ENCODE measurements at places on chromosomes 4 and X. TPM values are rescaled to one million over a fixed set of nuclear protein-coding genes. Genes with fewer than 3 reads are reported as not detected.

DNA sequence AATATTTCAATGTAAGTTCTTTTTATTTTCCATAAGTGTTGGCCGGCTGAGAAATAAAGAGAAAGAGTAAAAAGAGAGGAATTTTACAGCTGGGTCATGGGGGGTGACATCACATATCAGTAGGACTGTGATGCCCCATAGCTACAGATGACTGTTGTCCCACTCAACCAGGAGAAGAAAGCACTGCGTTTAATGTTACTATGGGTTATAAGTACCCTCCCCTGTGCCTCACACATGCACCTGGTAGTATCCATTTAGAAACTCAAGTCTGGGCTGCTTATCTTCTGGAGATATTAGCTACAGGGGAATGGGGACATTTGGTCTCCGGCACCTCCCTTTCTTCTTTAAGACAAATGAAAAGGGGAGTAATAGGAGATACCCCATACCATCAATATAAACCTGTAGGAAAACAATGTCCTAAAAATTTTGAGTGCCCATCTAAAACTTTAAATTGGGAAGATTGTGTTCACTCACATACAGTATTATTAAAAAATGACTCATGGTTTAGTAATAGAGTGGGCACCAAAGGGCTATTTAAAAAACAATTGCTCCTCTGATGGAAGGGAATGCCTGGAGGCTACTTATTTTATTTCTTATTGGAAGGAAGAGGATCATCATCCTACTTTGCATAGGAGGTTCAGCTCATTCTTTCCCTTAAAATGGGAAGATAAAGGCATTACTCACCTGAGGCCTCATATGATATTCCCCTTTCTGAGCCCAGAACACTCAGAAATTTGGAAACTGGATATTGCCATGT lies 18.2 kb downstream of the UGT2B11 start:
- no peak for DNase-seq

DNA sequence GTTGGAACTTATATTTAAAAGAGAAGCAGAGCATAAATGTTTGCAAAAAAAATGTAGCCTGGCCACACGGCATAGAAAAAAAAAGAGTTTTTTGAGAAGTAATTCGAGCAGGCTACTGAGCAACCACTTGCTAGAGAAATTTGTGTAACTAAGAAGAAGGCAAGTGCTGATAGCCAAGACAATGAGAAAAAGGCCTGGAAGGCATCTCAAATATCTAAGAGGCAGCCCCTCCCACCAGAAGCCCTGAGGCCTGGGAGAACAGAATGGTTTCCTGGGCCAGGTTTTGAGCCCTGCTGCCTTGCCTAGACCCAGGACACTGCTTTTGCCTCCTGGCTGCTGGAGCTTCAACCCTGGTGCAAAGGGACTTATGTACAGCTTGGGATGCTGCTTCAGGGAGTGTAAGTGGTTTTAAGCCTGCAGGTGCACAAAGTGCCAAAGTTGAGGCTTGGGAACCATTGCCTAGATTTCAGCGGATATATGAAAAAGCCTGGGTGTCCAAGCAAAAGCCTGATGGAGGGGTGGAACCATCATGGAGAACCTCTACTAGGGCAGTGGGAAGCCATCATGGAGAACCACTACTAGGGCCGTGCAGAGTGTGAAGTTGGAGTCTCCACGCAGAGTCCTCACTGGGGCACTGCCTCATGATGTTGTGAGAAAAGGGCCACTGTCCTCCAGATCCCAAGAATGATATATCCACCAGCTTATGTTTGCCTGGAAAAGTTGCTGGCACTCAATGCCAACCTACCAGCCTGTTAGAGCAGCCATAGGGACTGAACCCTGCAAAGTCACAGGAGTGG lies 9.7 kb downstream of the TECRL start:
- DNase-seq: no peak

- DNase-seq: no peak
These were observed 432.5 kb upstream of the FGF16 start for GRCh38 chrX:77014377-77015372.

DNA sequence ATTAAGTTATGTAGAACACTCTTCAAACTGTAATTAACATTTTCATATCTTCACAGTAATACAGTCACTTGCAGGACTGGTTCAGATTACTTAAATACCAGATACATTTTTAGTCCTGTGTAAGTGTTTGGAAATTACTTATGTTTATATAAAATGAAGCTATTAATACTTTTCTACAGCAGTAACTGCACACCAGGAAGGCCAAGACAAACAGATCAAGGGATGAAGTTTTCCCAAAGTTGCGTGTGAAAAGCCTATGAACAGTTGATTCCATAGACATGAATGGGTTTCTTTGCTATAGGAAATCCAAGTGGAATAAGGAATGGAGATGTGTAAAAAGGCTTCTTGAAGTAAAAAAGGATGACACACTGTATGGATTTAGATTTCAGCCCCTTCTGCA lies 28.9 kb upstream of the DRP2 start:
- DNase-seq: no peak

- no peak for DNase-seq
These were observed 153.2 kb downstream of the GALNTL6 start for GRCh38 chr4:171966356-171966755.

The GPAT3 gene
- total RNA-seq: 13.9 TPM

DNA sequence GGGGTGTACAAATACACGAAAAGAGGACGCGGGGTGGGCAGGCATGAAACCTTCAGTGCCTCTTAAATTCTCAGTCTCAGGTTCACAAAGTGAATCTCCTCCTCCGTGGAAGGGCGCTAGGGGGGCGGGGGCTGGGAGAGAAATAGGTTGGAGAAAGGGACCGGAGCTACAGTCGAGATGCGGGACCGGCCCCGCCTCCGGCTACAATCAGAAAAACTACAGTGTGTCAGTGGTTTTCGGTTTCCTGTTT lies 3.4 kb downstream of the MAML3 start:
- DNase-seq: no peak

The IRAK1 gene
- total RNA-seq: 98.0 TPM

DNA sequence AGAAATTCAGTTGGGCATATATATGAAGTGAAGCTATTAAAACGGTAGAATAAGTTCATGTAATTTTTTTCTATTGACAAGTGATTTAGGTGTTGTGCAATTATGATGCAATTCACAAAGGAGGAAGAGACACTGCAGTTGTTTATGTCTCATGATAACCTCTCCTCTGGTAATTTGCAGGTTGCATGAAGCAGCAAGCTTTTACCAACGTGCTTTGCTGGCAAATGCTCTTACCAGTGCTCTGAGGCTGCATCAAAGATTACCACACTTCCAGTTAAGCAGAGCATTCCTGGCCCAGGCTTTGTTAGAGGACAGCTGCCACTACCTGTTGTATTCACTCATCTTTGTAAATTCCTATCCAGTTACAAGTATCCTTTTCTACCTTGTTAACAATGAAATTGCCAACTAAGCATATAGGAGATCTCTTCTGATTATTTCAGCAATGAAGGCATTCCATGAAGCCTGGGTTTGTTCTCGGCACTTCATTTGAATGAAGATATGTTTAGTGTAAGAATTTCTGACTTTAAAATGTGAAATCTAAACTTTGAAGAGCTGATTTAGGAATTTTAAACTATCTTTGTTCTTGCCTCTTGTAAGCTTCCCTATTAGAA lies 3.9 kb downstream of the TMEM33 start:
- DNase-seq: no peak

GRCh38 chr4:3851881-3852280 lies 85.7 kb downstream of the ADRA2C start:
- DNase-seq: no peak

- DNase-seq: no peak
These were observed 1.2 kb downstream of the DTHD1 start for GRCh38 chr4:36282503-36283030.

DNA sequence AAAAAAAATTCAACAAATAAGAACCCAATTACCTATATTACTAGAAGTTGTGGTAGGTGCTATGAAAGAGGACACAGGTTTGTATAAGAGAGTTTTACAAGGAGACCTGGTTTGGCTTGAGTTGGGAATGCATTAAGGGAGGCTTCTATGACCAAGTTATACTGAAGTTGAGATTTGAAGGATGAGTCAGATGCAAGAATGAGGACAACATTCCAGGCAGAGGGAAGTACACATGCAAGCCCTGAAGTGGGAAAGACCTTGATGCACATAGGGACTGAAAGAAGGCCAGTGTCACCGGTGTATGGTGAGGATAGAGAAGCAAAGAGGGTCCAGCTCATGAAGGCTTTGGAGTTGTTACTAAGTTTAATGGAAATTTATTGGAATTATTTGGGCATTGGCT lies 52.2 kb downstream of the ANK2 start:
- DNase-seq: no peak

The GPR143 gene
- total RNA-seq: 3.1 TPM

- DNase-seq: no peak
These were observed 43.4 kb downstream of the OSTC start for GRCh38 chr4:108693819-108694218.

DNA sequence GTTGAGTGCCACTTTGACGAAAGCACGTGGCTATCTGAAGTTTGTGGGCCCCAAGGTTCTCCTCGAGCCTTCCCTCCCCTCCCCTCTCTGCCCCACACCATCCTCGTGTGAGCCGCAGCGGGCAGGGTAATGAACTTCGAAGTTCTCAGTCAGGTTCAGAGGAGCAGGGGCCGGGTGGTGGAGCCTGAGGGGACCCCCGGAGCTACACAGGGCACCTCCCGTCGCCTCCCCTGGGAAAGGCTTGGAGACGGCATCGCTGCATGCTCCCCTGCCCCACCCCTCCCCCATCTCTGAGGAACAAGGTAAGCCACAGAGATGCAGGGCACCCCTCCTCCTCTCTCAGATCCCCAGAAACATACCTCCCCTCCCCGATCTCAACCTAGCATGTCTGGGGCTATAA lies 2.8 kb upstream of the NKX1-1 start:
- no peak for DNase-seq

GRCh38 chrX:18677161-18677869 lies 5.4 kb upstream of the RS1 start:
- no peak for DNase-seq

The RAB9B gene
- total RNA-seq: 0.35 TPM

- DNase-seq: no peak
These were observed 366.5 kb upstream of the LCORL start for GRCh38 chr4:18388039-18388438.

GRCh38 chrX:22272613-22273012 lies at the start of gene CBLL2:
Gene CBLL2, plus strand, starts transcription at chrX:22272913. Its CDS starts 79 bp downstream, at chrX:22272992.
- DNase-seq: no peak

The DGAT2L6 gene
- total RNA-seq: not detected

The TMSB15B gene
- total RNA-seq: 3.9 TPM

The NPY5R gene
- not detected for total RNA-seq

DNA sequence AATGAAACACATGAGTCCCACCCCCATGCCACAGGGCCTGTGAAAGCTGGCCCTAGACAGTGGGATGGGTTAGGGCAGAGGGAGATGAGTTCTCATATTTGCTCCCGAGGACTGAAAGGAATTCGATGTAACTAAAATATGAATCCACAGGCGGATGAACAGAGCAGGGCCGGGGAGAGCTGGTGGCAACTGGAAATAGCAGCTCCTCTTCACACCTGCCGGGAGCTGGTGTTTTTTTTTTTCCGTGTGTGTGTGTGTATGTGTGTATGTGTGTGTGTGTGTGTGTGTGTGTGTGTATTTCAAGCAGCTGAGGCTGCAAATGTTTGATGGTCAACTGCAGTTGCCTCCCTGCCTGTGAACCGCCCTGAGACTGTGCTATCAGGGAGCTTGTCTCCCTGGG lies 115.1 kb upstream of the PSAPL1 start:
- DNase-seq: no peak

- DNase-seq: no peak
These were observed 1.5 kb downstream of the SRPK3 start for GRCh38 chrX:153782313-153782712.

DNA sequence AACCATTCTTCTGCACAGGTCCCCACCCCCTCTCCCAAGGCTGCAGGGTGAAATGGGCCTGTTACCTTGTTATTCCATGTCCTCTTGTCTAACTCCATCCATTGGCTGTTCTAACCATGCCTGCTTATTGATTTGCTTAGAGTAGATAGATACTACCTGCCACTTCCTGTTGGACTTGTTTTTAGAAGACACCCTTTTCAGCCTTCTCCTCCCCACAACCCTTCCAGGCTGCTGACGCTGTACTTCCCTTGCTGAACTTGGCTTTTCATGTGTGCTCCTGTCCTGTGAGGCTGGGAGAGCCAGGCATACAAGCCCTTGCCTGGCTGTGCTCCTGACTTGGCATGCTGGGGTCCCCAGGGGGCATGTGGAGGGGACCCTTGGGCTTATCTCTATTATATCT lies 81.9 kb downstream of the AASDH start:
- no peak for DNase-seq

The GATA1 gene
- not detected for total RNA-seq

DNA sequence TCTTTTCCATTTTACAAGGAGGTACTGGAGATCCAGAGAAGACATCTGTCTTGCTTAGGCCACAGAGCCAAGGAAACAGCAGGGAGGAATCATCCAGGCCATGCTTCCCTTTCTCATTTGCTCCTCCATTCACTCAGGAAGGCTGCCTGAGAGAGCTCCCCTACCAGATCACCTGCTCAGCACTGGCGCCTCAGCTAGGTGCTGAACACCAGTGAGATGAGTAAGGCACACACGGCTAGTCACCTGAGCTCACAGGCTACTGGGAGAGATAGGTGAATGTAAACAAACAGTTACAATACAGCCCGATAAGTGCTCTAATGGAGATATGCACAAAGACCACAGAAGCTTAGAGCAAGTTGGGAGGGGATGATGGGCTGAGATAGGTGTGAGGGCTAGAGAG lies 149.8 kb upstream of the ARHGEF9 start:
- DNase-seq: no peak

DNA sequence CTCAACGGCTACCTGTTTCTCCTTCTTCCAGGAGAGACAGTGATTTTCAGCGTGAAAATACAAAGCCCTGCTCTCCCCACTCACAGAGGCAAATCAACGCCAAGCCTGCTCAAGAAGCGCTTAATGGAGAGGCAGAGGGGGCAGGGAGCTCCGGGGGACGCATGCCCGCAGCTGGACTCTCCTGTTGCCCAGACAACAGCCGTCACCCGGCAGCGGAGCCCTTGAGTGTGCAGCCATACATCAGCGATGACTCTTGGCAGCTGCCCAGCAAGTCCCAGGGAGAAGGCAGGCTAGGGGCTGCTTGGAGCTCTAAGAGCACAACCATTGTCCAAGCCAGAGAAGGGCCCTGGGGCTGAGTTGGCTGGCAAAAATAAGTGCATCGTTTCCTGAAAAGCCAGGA lies 71.0 kb upstream of the AFAP1 start:
- DNase-seq: no peak

The GAGE12H gene
- total RNA-seq: not detected

The CFI gene
- 25.1 TPM for total RNA-seq

GRCh38 chr4:3372264-3372932 lies 69.4 kb upstream of the HGFAC start:
- DNase-seq: no peak
